ENCODE measurements at places on chromosomes 7 and 10.

DNA sequence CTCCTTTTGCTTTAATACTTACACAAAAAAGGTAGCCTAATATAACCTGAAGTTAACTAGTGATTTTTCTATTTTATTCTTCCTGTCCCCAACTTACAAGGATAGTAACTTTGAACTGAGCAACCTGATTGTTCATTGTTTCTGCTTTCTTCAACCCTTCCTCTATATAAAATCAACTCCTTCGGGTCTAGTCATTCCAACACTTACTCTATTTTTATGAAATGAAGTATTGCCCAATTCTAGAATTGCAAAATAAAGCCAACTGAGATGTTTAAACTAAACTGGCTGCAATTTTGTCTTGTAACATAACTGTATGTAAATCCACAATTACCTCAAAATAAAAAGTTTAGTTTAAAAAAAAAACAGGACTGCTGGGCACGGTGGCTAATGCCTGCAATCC is 20.3 kb upstream of the DNA2 start:
- no peak for ATAC-seq

GRCh38 chr10:89670926-89671325 is 25.9 kb upstream of the PANK1 start:
- ATAC-seq = no peak

DNA sequence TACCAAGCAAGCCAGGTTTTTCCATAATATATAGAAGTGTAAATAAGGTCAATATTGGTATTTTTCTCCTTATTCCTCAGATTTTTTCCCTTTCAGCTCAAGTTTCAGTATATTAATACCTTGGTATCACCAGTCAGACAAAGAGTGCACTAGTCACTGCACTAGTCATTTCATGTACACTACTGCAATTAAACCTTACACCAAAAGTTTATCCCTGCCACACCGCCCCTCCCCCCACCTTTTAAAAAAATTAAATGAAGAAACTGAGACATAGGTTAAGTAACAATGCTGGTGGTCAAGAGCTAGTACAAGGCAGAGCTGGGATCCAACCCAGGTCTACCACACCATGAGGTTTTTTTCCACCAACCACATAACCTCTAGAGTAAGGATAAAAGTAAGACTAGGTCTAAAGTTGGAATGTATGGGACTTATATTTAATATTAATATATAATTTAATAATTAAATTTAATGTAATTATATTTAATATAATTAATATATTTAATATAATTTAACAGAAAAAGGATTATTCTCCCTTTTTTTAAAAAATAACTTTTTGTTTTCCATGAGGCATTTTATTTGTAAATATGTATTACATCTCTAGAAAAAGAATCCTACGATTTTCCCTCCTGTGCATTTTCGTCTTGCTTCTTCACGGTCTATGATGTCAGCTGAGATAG is 68.5 kb downstream of the NT5C2 start:
- ATAC-seq = no peak

GRCh38 chr7:7565746-7566650 is 686 bp upstream of the MIOS start:
- no peak for ATAC-seq

- ATAC-seq = no peak
Observed at GRCh38 chr7:84181628-84182027, 13.0 kb downstream of the SEMA3A start.

GRCh38 chr10:49369216-49370162 is 26.4 kb downstream of the DRGX start:
- ATAC-seq = no peak

DNA sequence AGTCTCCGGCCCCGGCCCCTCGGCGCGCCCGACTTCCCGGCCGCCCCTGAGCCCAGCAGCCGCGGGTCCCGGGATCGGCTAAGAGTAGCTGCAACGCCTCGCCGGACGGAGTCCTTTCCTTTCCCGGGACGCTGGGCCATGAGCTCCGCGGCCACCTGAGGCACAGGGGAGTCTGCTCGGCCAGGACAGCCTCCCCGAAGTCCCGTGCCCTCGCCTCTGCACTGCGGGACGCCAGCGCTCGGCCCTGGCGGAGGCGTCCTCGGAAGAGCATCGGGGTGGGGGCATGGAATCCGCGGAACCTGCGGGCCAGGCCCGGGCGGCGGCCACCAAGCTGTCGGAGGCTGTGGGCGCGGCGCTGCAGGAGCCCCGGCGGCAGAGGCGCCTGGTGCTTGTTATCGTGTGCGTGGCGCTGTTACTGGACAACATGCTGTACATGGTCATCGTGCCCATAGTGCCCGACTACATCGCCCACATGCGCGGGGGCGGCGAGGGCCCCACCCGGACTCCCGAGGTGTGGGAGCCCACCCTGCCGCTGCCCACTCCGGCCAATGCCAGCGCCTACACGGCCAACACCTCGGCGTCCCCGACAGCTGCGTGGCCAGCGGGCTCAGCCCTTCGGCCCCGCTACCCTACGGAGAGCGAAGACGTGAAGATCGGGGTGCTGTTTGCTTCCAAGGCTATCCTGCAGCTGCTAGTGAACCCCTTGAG is 502 bp downstream of the SLC18A3 start:
- ATAC-seq = no peak

DNA sequence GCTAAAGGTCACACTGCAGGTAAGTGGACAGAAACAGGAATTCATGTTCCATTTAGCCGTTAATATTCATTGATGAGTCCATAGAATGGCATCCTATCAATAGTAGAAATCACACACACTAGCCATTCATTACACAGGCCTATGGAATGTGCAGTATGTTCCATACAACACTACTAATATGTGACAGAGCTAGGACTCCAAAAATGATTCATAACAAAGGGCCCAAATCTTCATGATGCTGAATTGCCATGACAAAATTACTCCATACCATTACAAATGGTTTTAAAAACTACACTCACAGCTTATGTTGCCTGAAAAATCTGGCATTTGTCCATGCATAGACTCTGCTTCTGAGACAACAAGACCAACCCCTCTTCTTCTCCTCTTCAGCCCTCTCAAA is 549.1 kb downstream of the XPNPEP1 start:
- no peak for ATAC-seq

- no peak for ATAC-seq
Observed at GRCh38 chr10:88980247-88980646, 10.4 kb upstream of the FAS start.

DNA sequence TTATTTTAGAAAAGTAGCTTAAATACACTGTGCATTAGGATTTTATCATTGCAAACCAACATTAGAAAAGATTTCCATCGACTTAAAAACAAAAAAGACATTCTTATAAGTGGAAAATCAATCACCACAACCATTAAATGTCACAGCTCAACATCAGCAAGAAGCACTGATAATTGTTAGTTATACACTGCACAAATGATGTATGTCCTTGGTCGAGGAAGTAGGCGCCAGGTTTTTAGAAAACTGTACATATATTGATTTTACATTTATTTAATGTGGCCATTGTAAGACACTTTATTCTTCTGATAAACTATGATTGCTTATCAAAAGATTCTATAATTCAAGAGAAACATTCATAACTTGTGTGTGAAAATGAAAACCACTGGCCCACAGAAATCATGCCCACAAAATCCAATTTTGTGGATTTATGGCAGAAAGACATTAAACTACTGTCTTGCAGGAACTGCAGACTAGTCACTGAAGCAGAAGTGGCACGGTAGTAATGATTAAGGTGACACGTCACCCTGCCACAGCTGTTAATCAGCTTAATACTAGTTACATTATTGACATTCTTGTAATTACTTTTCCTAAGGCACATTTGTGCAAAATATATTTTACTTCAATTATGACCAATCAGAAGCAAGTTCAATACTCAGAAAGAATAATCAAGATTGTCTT is 79.4 kb downstream of the VPS41 start:
- ATAC-seq = no peak

GRCh38 chr10:113473851-113474250 is 79.0 kb upstream of the HABP2 start:
- ATAC-seq = no peak

DNA sequence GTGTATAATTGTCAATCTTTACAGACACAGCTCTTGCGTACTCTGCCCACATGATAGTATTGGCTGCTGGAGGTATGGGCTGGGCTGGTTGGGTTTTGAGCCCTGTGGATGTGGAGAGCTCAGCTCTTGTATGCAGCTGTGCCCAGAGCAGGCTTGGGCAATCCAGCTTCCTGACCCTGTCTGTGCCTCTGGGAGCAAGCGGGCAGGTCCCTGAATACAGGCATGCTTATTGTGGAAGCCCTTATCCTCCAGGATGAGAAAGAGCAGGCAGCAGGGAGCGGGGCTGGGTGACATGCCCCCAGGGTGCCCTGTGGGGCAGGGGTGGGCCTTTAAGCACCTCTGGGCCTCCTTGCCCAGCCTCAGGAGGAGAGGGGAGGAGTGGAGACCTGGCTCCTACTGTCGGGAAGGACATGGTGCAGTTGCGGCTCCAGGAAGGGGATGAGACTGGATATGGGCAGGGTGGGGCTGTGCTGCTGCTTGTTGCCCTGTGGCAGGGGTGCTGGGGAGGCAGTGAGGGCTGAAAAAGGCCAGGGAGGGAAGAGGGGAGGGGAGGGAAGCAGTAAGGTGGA is 32.7 kb upstream of the SH2D4B start:
- no peak for ATAC-seq

DNA sequence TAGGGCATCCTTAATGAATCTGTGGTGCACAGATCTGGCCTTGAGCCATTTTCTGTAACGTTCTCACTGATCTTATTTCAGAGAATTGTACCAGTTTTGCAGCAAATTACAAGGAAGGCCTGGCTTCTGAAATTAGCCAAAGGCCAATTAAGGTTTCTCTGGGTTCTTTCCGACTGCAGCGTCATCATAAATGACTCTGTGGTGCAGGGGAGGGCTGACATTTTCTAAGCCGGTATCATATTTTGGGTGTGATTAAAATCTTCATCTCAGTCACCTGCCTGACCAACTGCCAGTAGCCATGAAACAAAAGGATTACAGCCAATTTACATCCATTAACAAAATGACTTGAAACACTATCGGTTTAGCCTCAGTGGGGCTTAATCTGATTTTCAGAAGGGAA is 363.7 kb downstream of the ADRA2A start:
- no peak for ATAC-seq

GRCh38 chr7:27166531-27167505 is 1.5 kb upstream of the HOXA9 start:
- no peak for ATAC-seq

- ATAC-seq = no peak
Observed at GRCh38 chr10:101938305-101939007, 94.9 kb upstream of the KCNIP2 start.

DNA sequence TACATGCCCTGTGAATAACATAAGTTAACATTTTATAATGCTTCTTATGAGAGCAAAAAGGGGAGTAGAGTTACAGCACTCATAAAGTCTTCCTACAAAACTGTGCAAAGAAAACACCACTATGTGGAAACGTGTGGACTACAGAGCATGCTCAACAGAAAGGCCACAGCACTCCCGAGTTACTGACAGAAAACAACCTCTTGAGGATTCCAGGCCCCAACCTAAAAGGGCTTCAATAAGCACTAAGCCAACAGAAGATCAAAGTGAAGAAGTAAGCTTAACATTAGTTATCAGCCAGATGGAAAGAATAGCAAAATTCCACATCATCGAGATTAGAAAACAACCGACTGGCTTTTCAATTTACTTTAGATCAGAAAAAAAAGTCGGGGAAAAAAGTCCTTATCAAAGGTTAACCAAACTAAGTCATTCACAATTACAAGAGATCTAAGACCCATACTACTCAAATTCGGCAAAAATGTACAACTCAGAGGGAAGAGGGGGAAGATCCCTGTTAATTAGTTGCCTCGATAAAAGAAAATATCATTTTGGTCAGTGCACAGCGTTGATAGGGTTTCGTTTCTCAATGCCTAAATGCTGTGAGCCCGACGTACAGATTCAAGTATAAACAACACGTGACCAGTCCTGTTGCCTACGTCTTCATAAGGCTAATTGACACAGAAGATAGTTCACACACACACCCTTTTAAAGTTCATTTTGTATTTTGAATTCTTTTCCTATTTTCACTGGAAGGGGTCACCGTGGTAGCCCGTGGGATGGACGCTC is 1.4 kb downstream of the KBTBD2 start:
- peak; percentile 58 for ATAC-seq

DNA sequence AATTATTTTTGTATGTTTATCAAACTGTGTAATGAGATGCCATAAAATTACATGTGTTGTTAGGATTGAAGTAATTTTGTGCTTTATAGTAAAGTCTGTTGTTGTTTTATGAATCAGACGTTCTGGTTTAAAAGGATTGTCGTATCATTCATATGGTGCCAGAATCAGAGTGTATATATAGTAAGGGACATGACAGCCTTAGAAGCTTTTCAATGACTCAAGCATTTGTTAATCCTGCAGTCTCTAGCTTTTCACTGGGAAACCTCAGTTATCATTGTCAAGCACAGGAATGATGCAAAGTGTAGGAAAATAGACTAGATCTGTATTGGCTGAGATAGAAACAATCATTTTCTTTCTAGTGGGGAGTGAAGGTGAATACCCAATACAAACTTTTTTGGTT is 57.5 kb downstream of the TRRAP start:
- no peak for ATAC-seq

GRCh38 chr7:5693529-5693928 is 87.9 kb downstream of the RNF216 start:
- ATAC-seq = peak; percentile 92

DNA sequence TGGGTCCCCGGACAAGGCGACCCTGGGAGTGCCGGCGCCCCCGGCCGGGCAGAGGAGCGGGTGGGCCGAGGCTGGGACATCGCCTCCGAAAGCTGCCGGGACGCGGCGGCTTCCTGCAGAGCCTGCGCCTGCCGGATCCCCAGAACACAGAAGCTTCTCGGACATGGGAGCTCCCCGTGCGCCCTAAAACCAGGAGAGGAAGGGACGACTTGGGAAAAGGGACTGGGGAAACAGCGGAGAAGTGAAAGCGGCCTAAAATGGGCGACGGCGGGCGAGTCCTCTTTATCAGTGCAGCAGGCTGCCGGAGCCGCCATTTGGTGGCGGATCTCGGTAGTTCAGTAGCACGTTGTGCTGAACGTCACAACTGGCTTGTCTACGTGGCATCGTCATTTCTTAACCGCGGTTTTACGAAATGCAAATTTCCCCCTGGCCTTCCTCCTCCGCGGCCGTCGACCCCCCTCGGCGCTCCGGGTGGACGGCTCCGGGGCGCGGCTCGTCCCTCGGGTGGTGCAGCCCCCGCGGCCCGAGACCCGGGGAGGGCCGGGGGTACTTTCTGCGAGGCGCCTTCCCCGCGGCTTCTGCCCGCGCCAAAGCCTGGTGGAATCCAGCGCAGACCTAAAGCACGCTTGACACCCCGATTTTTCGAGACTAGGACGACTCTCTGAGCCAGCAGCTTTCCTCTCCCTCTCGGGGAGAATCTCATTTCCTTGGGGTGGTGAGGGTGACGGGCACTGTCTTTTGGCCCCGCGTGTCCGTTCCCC is 9.9 kb upstream of the SPAG6 start:
- peak; percentile 85 for ATAC-seq
